ENCODE measurements at places on chromosomes 1 and 21. TPM values are rescaled to one million over a fixed set of nuclear protein-coding genes. Genes with fewer than 3 reads are reported as not detected.

- peak; percentile 57 for DNase-seq
Observed at GRCh38 chr1:226882631-226883409, 12.4 kb downstream of the PSEN2 start.

DNA sequence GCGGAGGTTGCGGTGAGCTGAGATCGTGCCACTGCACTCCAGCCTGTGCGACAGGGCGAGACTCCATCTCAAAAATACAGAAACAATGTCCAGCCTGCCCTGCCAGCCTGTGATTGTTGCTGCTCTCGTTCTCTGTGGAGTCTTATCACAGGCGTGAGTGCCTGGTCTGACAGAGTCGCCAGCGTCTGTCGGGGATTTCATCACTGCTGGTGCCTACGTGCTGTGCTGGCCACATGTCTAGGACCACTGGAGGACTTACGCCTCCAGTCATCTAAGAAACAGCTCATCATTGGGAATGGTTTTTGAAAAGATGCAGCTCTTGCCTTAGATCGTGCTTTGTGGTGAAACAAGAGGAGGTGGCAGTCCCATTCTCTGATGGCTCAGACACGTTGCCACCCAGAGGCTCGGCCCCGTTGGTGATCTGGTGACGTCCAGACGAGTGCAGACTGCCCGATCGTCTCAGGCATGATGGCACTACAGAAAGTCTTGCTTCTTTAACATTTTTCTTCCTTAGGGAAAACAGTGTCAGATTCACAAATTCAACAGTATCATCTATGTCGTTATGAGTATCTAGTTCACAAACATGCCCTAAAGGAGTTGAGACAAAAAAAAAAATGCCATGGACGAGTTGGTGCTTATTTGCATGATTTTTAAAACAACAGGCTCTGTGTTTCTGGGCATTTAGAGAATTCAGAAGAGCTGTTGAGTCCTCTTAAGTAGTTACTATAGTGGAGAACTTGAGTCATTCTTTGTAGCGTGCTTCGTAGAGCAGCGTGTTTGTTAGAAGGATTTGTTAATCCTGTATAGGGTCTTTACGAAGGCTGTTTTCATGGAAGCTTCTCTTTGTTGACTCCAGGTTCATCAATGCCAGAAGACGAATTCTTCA lies 47.5 kb downstream of the CBS start:
- DNase-seq, result no peak

- no peak for DNase-seq
Observed at GRCh38 chr1:89708751-89709375, 75.9 kb downstream of the LRRC8C start.

GRCh38 chr1:189550498-189550897 lies 927.2 kb downstream of the BRINP3 start:
- DNase-seq, result no peak

The KRTAP12-2 gene
- not detected for total RNA-seq

All from activated naive CD4-positive, alpha-beta T cell treated with anti-CD3 and anti-CD28 coated beads for 36 hours (primary cell).